Muscle of leg (tissue), 16 donors: ENCODE measurements at places on chromosomes 2 and 18. TPM values are rescaled to one million over a fixed set of nuclear protein-coding genes. Genes with fewer than 3 reads are reported as not detected.

DNA sequence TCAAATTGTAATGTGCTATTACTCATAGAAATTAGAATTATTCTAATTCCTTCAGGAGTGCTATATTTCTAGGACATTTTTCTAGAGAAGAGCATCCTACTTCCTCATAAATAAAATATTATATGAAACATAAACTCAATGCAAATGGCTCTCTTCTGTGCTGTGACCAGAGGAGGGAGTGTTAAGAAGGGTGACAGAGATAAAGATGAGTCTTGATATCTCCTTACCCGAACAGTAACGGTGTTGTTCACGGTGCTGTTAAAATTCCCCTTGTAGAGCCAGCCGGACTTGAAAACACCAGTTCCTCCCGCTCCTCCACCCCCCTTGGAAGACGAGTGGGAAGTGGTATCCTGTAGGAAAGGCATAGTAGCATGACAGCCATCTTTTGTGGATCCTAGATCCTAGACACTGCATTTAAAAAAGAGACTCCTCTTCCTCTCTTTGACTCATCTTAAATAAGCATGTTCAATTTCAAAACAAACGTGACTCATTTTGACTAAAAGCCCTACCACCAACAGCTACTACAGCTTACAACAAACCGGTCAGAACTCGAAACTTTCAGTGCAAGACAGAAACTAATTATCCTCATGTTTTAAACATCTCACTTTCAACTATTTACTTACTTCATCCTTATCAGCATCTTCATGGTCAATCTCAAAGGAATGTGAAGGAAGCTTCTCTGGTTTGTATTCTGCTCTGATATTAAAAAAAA, 156.3 kb downstream of the DOCK10 start:
- peaks cover 9% of the 10 kb centered on the region for H3K36me3 ChIP-seq
- DNase-seq, result no peak
- H3K4me1 ChIP-seq, result no peaks in the 10 kb centered on the region
- H3K4me3 ChIP-seq, result no peak overlapping the region

GNAL gene
- 1.7 TPM for total RNA-seq

C2orf78 gene
- total RNA-seq, result not detected

- peaks cover 3% of the 10 kb centered on the region for H3K4me1 ChIP-seq
- H3K27me3 ChIP-seq, result peaks cover 2% of the 10 kb centered on the region
- DNase-seq, result no peak
- H3K4me3 ChIP-seq, result no peak overlapping the region
- H3K36me3 ChIP-seq, result no peaks in the 10 kb centered on the region
These were observed 120.1 kb upstream of the NABP1 start for GRCh38 chr2:191557841-191558240.

GRCh38 chr18:66792466-66792865, 188.6 kb upstream of the CDH19 start:
- no peaks in the 10 kb centered on the region for H3K27me3 ChIP-seq
- H3K4me1 ChIP-seq, result no peaks in the 10 kb centered on the region
- no peak for DNase-seq
- no peaks in the 10 kb centered on the region for H3K36me3 ChIP-seq

- no peak for DNase-seq
- no peak overlapping the region for H3K27ac ChIP-seq
- H3K4me1 ChIP-seq, result peaks cover 23% of the 10 kb centered on the region
- no peak overlapping the region for H3K4me3 ChIP-seq
- H3K27me3 ChIP-seq, result no peaks in the 10 kb centered on the region
- H3K36me3 ChIP-seq, result peaks cover 3% of the 10 kb centered on the region
These were observed 168.9 kb downstream of the CTIF start for GRCh38 chr18:48707636-48708296.

DNA sequence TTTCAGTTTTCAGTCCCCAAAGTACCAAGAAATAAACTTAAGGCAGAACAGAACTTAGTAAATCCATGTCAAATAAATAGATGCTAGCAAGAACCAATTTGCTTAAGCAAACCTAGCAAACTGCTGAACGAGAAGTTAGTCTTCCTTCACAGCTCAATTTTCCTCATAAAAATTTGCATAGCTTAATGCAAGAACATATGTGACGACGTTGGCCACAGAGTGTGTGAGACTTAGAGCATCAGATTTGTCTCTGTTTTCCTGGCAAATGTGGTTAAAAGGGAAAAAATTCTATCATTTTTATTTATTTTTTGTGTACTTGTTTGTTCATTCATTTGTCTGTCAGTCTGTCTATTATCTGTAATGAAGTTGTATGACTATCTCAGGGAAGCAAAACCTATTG, 485.7 kb downstream of the THSD7B start:
- no peaks in the 10 kb centered on the region for H3K36me3 ChIP-seq
- no peaks in the 10 kb centered on the region for H3K4me1 ChIP-seq
- H3K4me3 ChIP-seq, result no peak overlapping the region
- no peak overlapping the region for H3K27ac ChIP-seq
- no peaks in the 10 kb centered on the region for H3K27me3 ChIP-seq

TACR1 gene
- 0.18 TPM for total RNA-seq

DNA sequence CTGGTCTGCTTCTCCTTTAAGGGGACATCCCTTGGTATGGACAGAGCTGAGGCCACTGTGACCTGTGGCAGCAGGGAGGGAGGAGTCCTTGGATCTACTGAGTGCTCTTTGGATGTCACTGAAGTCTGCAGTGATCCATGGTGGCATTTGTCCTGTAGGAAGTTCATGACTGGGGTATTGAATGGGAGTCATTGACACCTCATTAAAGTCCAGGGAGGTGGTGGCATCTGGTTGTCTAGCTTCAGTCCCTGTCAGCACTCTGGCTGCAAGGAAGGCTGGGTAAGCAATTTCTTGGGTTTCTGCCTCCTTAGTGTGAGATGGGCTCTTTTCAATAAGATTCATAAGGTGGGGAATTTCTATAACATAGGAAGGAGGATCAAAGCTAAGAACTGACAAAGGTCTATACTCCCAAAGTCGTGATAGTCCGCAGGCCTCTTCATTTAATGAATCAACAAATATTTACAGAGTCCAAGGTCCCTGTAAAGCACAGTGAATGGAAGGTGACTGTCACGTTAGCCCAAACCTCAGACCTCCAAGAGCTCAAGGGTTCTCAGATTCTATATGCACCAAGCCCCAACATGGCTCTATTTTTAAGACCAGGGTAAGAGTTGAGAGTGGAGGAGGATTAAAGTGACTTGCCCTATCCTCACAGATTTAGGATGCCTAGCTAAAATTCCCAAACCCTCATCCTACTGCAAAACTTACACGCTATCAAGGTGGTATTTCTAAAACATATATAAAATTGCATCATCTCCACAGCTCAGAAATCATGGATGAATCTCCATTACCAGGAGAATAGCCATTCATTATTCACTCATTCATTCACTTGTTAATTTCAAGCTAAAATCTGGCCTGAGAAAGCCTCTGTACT, 40.2 kb downstream of the THNSL2 start:
- no peak overlapping the region for H3K4me3 ChIP-seq
- no peak overlapping the region for H3K27ac ChIP-seq

RNF125 gene
- total RNA-seq, result 7.3 TPM

DNA sequence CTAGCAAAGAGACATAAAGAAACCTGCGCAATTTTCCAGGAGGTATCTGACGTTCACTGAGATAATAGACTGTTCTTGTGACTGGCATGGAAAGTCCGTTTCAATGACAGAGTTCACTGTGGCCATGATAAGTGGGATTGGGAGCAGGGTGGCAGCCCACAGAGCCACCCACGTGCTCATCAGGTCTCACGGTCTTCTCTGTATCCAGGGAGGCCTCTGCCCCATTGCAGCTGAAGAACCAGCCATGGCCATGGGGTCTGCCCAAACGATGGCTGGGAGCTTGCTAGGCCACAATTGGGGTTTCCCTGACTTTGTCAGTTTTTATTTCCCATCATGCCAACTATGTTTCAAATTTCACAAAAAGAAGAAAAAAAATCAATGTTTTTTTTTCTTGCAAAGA, 57.2 kb downstream of the PDCL3 start:
- H3K36me3 ChIP-seq, result no peaks in the 10 kb centered on the region
- H3K27me3 ChIP-seq, result no peaks in the 10 kb centered on the region
- no peak overlapping the region for H3K4me3 ChIP-seq
- H3K4me1 ChIP-seq, result no peaks in the 10 kb centered on the region
- DNase-seq, result no peak
- no peak overlapping the region for H3K27ac ChIP-seq

DNA sequence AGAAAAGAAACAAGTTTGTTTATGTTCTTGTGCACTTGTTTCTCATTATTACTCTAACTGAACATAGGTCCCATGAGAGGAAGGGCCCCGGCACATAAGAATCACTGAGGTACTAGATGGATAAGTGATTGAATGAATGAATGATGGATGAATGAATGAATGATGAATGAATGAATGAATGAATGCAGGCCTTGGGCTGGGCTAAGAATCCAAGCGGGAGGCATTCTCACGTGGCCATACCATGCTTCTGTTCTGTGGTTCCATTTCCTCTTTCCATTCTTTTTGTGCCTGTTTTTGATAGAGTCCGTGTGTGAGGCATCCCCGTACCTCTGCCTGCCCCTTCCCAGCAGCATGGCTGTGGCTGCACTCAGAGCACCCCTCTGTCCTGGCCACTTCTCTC, 94.8 kb downstream of the SH3BP4 start:
- no peak overlapping the region for H3K4me3 ChIP-seq
- H3K27me3 ChIP-seq, result no peaks in the 10 kb centered on the region
- H3K4me1 ChIP-seq, result peaks cover 30% of the 10 kb centered on the region
- DNase-seq, result no peak

DNA sequence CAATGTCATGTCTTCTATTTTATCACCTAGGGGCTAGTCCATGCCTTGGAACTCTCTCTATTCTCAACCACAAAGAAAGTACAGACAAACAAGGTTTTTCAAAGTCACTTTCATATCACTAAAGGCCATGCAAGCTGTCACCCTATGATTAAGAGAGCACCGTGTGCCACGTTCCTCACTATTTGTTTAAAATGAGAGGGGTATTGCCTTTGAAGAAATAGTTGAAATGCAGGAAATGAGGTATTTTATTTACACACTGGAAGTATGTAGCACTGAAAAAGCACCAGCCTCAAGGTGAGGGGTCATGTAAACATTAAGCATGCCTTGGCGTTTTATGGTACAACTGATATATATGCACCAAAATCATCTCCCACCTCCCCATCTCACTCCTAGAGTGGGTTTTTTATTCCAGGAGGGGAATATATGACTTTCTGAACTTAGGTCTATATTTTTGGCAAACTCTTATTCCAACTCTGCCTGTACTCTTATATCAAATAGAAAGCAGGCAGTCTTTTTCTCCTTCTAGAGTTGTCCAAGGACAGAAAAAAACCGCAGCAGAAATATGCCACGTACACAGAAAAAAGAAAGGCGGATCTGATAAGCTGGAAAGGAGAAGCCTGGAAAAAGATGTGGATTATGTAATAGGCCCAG, 53.5 kb downstream of the VSNL1 start:
- H3K36me3 ChIP-seq, result no peaks in the 10 kb centered on the region
- H3K4me1 ChIP-seq, result no peaks in the 10 kb centered on the region
- DNase-seq, result no peak
- H3K27me3 ChIP-seq, result no peaks in the 10 kb centered on the region
- no peak overlapping the region for H3K27ac ChIP-seq

GRCh38 chr2:221527776-221528309, 44.3 kb downstream of the EPHA4 start:
- peak; percentile 33 for DNase-seq
- H3K36me3 ChIP-seq, result no peaks in the 10 kb centered on the region
- no peak overlapping the region for H3K4me3 ChIP-seq
- H3K4me1 ChIP-seq, result peaks cover 3% of the 10 kb centered on the region
- H3K27ac ChIP-seq, result no peak overlapping the region
- H3K27me3 ChIP-seq, result no peaks in the 10 kb centered on the region

DNA sequence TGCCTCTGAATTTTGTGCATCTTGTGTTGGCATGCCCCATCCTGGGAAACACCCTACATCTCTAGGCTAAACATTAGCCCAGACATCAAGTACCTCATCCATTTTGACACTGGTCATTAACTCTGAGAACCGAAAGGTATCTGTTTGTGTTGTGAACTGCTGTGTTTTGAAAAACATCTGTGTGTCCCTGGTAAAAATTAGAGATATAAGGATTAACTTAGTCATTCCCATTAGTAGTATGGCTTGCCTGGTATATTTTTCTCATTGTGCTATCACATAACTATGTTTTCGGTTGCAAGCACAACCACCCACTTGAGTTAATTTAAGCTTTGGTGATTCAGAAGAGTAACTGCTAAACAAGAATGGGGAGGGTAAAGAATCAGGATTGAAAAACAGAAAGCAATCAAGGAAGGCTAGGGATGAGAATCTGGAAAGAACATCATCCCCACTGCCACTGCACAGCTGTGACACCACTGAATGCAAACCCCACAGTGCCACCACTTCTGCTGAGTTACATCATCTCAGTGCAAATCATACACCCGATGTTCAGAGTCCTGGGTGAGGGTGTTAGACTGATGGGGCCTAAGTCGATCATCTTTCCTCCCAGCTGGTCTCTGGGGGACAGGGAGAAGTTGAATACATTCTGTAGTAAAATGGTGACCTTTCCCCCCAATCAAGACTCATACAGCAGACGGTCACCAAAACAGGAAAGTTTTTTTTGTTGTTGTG, 234.0 kb downstream of the EPHA4 start:
- no peak overlapping the region for H3K27ac ChIP-seq
- H3K36me3 ChIP-seq, result no peaks in the 10 kb centered on the region
- no peak for DNase-seq
- H3K4me3 ChIP-seq, result no peak overlapping the region
- no peaks in the 10 kb centered on the region for H3K4me1 ChIP-seq
- no peaks in the 10 kb centered on the region for H3K27me3 ChIP-seq

DNA sequence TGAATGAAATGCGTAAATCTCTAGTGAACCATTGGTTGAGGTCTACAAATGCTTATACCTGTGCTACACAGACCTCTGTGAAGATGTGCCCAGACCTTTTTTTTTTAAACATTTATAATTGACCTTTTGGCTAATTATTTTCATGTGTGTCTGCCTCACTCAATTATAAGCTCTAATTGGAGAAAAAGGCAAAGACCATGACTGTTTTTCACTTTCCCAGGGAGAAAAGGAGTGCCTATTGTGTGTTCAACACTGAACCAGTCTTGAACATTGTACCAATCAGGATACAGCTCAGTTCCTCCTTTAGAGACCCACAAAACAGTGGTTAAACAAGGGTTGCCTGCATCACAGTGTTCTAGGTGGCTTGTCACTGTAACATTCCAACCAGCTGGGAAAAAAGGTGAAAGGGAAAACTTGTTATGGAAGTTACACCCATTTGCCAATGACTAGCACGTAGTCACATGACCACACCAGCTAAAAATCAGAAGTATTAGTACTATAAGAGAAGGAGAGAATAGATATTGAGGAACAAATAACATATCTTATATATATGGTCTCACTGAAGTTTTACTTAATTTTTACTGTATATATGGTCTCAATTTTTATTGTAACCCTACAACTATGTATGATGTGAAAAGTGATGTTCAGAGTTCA, 13.4 kb downstream of the TANK start:
- H3K4me3 ChIP-seq, result no peak overlapping the region
- H3K4me1 ChIP-seq, result no peaks in the 10 kb centered on the region
- H3K27ac ChIP-seq, result no peak overlapping the region
- no peaks in the 10 kb centered on the region for H3K27me3 ChIP-seq

- H3K4me3 ChIP-seq, result no peak overlapping the region
- no peaks in the 10 kb centered on the region for H3K4me1 ChIP-seq
- H3K27ac ChIP-seq, result no peak overlapping the region
- DNase-seq, result peak; percentile 65
- H3K27me3 ChIP-seq, result no peaks in the 10 kb centered on the region
- no peaks in the 10 kb centered on the region for H3K36me3 ChIP-seq
These were observed 59.8 kb upstream of the SLC38A11 start for GRCh38 chr2:165015052-165015642.
